ENCODE measurements at places on chromosomes 16 and 17.

GRCh38 chr16:84068041-84068440, 25.4 kb upstream of the SLC38A8 start:
- DNase-seq: no peak

DNA sequence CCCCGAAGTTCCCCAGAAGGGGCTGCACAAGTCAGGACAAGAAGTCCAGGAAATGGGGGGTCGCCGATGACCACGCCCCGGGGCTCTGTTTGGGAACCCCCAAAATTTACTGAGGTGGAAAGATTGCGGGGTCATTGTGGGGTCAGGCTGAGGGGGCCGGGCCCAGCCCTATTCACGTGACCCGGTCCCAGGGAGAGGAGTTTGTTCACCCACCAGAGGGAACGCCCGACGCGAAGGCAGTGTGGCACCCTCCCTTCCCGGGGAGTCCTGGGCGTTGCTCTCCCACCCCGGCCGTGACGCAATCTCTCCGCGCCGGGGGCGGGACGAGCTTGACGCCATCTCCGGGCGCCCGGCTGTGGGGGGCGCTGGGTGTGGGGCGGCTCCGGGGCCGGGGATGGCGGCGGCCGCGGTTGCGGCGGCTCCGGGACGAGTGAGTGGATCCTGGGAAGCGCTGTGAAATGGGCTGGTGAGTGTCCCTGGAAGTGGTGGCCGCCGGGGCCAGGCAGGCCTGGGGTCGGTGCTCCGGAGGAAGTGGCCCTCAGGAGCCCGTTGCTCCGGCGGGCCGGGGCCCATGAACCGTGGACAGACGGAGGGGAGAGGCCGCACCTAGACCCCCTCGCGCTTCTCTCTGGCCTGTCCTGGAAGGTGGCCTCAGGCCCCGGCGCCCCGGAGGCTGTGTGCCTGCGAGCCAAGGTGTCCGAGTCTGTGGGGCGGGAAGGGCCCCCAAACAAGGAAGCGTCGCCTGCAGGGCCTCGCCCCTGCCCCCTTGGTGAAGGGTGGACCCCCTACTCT, at the start of gene ATXN1L:
Gene ATXN1L (plus strand): TSS at position 338 of the 792 bp plus-strand sequence. CDS start 3,765 bp downstream, outside the sequence.
- peak; percentile 85 for DNase-seq

GRCh38 chr17:4786516-4786915, 352 bp upstream of the VMO1 start:
- no peak for DNase-seq

GRCh38 chr16:81610144-81610842, 165.7 kb downstream of the CMIP start:
- peak; percentile 69 for DNase-seq

- no peak for DNase-seq
These were observed 52.0 kb upstream of the AMZ2 start for GRCh38 chr17:68195667-68196393.

- no peak for DNase-seq
These were observed 51.2 kb upstream of the CHMP6 start for GRCh38 chr17:80940171-80941123.

- peak; percentile 76 for DNase-seq
These were observed 66.5 kb downstream of the RBFOX3 start for GRCh38 chr17:79544142-79544914.

DNA sequence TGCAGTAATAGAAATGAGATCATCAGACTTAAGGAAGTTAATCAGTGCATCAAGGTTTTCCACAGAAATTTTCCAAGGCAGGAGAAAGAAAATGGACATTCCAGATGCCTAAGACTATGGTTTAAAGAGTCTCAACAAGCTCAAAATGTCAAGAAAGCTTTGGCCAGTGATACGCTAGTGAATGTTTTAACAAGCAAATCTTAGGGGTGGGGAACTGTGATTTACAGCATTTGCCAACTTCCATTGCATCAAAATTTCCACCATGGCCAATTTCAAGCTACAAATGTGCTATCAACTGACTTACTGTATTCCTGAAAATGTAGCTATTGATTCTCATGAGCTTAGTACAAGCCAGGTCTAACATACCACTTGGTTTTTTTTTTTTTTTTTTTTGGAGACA, 82.4 kb upstream of the CLEC3A start:
- no peak for DNase-seq

GRCh38 chr17:77124192-77124889, 16.4 kb upstream of the SEC14L1 start:
- DNase-seq: peak; percentile 37

DNA sequence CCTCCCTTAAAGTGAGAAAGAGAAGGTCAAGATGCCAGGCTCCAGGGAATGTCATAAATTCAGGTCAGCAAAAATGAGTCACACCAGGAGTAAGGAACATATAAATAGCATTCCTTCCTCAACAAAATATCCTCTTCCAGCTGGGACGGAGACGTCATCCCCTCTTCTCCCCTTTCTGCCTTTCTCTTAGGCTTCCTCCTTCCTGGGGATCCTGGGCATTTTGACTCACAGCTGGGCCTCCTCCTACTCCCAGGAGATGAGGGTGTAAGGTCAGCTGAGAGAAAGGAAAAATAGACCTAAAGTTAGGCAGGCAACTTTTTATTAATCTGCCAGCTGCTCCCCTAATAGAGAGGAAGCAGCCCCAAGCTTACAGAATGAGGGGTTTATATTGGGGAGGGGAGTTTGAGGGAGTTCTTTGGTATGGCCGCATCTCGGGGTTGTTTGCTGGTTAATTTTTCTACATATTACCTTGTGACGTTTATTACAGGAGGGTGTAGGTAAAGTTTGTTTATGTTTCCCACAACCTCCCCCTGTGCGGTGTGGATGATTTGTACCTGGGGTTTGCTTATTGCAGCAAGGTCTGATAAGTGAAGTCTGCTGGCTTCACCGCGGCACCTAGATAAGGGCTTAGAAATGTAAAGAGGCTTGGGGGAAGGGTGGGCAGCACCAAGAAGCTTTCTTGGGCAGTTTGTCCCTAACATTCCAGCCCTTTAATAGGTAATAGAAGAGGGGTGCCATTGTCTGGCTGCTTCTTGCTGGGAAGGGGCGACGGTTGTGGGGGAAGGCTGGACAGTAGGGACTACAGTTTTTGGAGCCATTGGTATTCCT, 7.1 kb upstream of the ZNF747 start:
- no peak for DNase-seq

DNA sequence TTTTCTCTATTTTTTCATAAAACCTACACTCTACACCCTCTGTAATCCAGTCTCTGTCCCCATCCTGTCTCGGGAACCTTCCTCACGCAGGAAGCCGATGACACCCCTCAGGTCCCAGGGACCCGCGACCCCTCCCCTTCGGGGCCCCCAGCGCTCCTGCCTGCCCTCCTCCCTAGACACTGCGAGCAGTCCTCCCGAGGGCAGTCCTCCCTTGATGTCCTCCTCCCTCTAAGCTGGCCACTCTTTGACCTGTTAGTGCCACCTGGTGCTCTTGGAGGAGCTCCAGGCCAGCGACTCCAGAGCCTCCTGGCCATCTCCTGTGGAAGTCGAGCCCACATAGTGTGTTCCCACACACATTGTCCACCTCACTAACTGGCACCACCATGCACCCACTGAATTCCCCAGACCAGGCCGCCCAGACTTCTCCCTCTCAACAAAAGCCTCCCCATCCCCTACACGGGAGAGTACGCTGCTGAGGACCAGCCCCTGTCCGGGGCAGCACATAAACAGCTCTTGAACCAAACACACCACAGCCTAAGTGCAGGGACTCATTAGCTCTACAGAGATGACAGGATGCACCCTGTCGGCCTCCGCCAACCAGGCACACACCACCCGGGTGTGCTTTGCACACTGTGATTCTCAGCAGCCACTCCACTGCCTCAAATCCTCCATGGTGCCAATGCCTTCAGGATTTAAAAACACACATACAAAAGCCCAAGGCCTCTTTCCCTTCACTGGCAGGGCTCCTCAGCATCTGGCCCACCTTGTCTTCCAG, 9.3 kb downstream of the OSBPL7 start:
- no peak for DNase-seq

GRCh38 chr16:89200124-89200849, at the start of gene SLC22A31:
Gene SLC22A31 (minus strand): TSS chr16:89200537. CDS start chr16:89200501, 36 bp downstream.
- DNase-seq: no peak

DNA sequence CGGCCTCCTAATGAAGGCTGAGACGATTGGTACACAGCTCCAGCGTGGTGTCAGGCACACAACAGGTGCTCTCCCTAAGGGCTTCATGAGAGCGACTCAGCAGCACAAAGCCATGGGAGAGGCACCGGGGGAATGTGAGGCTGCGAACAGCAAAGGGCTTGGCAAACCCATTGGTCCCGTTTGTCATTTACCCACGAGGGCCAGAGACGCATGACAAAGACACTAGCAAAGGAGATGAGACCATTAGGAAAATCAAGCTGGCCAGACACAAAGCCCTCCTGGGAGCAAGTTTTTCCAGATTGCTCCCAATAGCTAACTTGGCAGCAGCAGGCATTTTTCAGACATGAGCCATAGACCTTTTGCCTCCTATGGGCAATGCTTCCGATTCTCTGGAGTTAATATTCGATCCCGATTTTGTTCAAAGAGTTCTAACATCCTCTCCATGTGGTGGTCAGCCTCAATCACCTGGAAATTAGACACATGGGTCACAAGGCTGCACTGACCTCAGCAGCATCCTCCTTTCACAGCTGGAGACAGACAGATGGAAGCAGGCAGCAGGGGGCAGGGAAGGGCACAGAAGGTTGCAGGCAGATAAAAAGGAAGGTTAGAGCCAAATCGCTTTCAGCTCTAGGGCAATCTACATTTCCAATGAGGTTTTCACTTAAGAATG, 38.2 kb downstream of the TK2 start:
- DNase-seq: peak; percentile 9

GRCh38 chr16:47309581-47310312, 151.1 kb downstream of the ITFG1 start:
- no peak for DNase-seq

DNA sequence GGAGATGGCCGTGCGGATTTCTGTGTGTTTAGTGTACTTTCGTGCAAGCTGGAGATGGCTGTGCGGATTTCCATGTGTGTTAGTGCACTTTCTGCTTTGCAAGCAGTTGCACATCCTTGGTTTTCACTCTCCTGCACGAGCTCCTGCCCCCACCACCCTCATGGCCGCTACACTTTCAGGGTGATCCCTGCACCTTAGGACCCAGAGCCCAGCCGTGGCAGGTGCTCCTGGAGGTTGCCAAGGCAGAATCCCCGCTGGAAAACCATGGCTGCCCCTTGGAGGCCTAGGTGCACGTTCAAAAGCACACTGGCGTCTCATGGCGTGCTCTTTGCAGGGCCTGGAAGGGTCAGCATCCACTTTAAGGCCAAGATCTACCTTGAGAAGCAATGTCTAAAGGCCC, 311.0 kb upstream of the TNRC6C start:
- no peak for DNase-seq

- no peak for DNase-seq
These were observed 21.9 kb downstream of the STAT5A start for GRCh38 chr17:42309986-42310786.

DNA sequence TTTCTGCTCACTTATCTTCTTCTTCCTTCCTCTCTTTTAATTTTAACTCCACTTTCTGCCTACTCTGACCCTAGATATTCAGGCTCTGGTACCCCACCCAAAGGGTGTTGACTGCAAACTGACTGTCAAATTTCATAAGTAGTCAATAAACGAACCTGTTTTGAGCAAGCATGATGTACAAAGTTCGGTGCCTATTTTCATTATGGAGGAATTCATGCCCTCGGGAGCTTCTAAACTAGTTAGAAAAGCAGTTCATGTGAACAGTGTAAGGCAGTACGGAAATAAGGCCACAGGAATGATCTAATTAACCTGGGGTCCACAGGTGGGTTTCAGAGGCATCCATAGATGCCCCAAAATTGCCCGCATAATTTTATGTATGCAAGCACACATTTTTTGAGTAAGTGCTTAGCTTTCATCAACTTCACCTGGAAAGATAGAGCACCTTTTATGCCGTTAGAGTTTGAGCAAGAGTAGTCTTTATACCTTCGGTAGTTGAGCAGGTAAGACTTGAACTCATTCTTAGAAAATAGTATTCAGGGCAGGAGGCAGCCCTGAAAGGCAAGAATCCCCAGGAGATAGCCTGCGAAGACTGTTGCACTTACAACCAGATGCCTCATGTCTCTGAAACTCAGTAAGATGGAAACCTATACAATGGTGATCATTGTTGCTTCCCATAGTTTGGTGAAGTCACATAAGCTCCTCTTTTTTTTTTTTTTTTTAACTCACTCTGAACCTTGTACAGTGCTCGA, 36.6 kb upstream of the TBX2 start:
- DNase-seq: no peak

GRCh38 chr17:44557651-44558285, 484 bp downstream of the FZD2 start:
- DNase-seq: peak; percentile 52

- no peak for DNase-seq
These were observed 8.4 kb downstream of the CBX8 start for GRCh38 chr17:79788455-79788854.

- no peak for DNase-seq
These were observed 13.5 kb upstream of the FBXO47 start for GRCh38 chr17:38980490-38981217.

DNA sequence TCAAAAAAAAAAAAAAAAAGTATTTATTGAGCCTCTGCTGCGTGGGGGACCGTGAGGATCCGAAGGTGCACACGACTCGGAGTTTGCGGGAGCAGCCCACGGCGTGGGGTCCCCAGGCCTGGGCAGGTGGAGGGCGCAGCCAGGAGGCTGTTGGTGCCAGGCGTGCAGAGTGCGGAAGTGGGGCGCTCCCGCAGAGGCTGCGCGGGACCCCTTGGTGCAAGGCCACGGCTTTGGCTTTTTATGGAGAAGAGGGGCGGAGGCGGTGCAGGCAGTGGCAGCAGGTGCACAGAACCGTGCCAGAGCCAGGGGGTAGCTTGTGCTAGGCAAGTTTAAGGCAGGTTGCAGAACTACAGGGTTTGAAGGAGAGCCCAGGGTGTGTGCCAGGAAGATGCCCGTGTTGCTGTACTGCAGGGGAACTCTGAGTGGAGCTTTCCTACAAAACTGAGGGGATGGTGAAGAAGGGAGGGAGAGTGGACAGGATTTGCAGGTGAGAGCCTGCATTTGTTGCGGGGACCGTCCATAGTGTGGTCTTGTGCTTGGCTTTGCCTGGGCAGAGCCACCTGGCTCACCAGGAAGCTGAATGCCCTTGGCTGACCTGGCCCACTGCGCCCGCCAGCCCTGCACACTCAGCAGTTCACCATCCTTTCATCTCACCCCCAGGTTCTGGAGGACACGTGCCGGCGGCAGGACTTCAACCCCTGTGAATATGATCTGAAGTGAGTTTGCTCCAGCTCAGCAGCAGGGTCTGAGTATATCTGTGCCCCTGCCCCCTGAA, 1.3 kb downstream of the ASPSCR1 start:
- DNase-seq: no peak

GRCh38 chr16:84502075-84502474, 2.4 kb downstream of the MEAK7 start:
- DNase-seq: no peak

- no peak for DNase-seq
These were observed 176.4 kb upstream of the WSCD1 start for GRCh38 chr17:5893741-5894140.
